ENCODE measurements at places on chromosomes 3 and 15. TPM values are rescaled to one million over a fixed set of nuclear protein-coding genes. Genes with fewer than 3 reads are reported as not detected.

- DNase-seq, result peak; percentile 76
These were observed 993 bp upstream of the SIAH2 start for GRCh38 chr3:150763841-150764483.

GOLGA6D gene
- not detected for total RNA-seq

LRRIQ4 gene
- total RNA-seq, result not detected

TMCO5A gene
- not detected for total RNA-seq

DNA sequence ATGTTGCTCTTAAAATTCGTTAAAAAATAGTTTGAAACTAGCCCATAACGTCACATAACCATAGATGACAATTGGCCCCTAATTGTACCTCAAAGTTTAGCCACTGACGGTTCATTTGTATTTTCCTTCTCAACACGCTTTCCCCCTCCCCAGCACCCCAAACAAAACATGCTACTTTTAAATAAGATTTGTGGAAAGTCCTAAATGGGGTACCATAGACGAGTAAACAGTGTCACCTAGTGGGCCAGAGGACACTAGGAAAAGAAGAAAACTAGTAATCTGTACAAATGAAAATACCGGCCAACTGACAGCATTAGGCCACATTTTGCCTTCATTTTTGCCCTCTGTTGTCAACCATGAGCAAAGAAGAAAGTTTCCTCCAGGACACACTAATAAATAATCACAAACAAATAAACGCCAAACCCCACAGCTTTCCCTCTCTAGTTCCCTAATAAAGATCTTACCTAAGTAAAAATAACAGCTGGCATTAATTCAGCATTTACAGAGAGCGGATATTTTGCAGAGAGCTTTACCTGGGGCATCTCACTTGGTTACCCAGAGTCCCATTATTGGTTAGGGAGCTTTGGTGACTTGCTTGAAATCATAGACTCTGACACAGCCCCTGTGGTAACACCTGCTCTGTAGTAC, 175.1 kb upstream of the ATP11B start:
- no peak for DNase-seq

- no peak for DNase-seq
These were observed 35.4 kb upstream of the UBE3A start for GRCh38 chr15:25474251-25474650.

DNA sequence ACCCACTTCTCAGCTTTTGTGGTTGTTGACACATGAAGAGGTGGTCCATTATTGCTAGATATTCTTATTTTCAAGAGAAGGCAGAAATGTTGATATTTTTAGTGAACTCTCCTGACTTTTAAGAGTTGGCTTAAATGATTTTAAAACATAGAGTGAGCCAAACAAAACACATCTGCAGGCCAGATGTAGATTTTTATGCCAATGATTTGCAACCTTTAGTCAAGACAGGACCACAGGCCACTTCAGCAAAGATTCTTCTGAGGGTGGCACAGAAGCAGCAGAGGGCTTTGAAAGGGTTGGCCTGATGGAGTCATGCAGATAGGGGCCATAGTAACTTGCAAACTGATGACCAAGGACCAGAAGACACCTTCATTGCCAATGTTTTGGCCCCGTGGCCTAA, 276.5 kb upstream of the P2RY1 start:
- no peak for DNase-seq

GOLGA6B gene
- not detected for total RNA-seq

MST1R gene
- total RNA-seq, result 1.8 TPM

ZNF654 gene
- 10.4 TPM for total RNA-seq

BCHE gene
- 13.2 TPM for total RNA-seq

DNA sequence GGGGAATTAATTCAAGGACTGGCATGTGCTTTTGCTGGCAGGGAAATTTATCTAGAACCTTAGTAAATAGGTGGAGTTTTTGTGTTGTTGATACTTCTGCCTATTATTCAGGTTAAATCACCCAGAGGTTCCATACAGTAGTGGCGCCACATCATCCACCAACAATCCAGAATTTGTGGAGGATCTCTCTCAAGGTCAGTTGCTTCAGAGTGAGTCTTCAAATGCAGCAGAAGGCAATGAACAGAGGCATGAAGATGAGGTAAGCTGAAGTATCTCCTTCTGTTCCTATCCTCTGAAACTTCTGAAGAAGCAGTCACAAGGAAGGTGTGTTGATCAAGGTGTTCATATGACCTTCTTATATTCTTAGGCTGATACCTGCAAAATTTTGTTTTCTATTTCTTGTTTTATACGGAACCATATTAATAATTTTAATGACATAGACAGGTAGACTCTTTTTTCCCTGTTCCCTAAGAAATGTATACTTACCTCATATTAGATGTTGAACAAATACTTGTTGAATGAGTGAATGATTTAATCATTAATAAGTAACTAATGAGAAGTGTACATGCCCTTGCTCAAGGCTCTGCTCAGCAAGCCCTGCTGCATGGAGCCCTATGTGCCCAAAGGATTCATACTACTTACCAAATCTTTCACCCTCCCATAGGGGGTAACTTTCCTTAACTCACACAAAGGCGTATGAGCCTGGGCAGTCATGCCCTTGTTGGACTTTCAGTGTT, 43.6 kb downstream of the HMG20A start:
- DNase-seq, result no peak

MKRN3 gene
- total RNA-seq, result 0.65 TPM

Data from left cardiac atrium (tissue), 4 donors.